ENCODE measurements at places on chromosomes 16 and 17.

GRCh38 chr17:14014657-14015056 lies 54.6 kb upstream of the COX10 start:
- H3K27ac ChIP-seq, result no peak overlapping the region
- H3K27me3 ChIP-seq, result peaks cover 3% of the 10 kb centered on the region
- H3K4me1 ChIP-seq, result no peaks in the 10 kb centered on the region
- DNase-seq, result no peak

GRCh38 chr17:41480136-41480535 lies 815 bp downstream of the KRT35 start:
- H3K4me3 ChIP-seq, result no peak overlapping the region
- no peak for DNase-seq
- no peaks in the 10 kb centered on the region for H3K36me3 ChIP-seq
- H3K27ac ChIP-seq, result no peak overlapping the region

GRCh38 chr17:64328036-64328858 lies 62.4 kb downstream of the PECAM1 start:
- H3K27me3 ChIP-seq, result no peaks in the 10 kb centered on the region
- no peak overlapping the region for H3K4me3 ChIP-seq
- DNase-seq, result no peak
- H3K4me1 ChIP-seq, result peaks cover 35% of the 10 kb centered on the region
- H3K27ac ChIP-seq, result no peak overlapping the region
- no peaks in the 10 kb centered on the region for H3K36me3 ChIP-seq

- no peaks in the 10 kb centered on the region for H3K27me3 ChIP-seq
- peak overlapping the region; percentile 84 for H3K4me3 ChIP-seq
- H3K27ac ChIP-seq, result peak overlapping the region; percentile 91
- no peaks in the 10 kb centered on the region for H3K36me3 ChIP-seq
- DNase-seq, result no peak
Measured at GRCh38 chr16:20676837-20677236, 20.6 kb downstream of the ACSM1 start.

- peaks cover 3% of the 10 kb centered on the region for H3K36me3 ChIP-seq
- peak overlapping the region; percentile 98 for H3K27ac ChIP-seq
- peak overlapping the region; percentile 91 for H3K4me3 ChIP-seq
- peaks cover 82% of the 10 kb centered on the region for H3K4me1 ChIP-seq
Measured at GRCh38 chr17:68248199-68248825, 469 bp downstream of the AMZ2 start.

DNA sequence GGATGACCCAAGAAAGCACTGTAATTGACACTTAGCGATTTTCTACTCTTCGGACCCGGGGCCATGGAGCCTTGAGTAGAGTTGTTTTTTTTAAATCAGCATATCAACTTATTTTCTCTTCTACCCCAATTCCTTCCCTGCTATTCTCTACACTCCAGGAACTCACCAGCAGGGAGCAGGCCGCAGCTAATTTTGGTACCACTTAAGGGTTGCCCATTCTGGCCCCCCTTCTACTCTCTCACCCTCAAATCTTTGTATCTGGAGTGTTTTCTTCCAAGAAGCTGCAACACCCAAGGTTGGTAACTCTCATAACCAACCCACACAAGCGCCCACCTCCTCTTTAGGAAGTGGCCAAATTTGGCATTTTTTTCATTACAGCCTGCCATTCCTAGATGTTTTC lies 5.5 kb upstream of the ERAL1 start:
- H3K27me3 ChIP-seq, result no peaks in the 10 kb centered on the region
- no peaks in the 10 kb centered on the region for H3K36me3 ChIP-seq
- H3K4me1 ChIP-seq, result peaks cover 2% of the 10 kb centered on the region
- H3K4me3 ChIP-seq, result no peak overlapping the region
- H3K27ac ChIP-seq, result no peak overlapping the region

DNA sequence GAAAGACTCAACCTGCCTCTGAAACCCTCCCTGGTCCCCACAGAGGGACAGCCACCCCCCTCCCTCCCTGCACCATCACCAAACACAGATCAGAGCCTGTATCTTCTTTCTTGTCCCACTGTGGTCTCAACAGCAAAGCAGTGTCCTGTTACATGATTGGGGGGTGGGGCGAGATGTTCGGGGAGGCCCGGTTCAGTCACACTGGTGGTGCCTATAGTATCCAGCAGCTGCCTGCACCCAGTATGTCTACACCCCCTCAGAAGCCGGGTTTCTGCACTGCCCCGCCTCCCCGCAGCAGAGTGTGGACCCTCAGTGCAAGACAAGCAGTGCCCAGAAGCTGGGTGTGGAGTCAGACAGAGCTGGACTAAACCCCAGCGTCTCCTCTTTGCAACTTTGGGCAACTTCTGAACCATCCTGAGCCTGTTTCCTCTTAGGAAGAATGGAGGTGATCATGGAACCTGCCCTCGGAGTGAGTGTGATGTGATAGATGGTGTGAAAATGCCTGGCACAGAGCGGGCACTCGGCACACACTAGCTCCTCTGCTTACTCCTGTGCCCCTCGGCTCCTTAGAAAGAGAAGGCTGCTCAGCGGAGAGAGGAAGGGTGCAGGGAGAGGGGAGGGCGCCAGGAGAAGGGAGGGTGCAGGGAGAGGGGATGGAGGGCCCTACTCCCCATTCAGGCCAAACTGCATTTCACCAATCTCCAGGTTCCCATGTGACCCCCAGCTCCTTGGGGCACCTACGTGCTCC lies 84.0 kb upstream of the TNRC6C start:
- peaks cover 11% of the 10 kb centered on the region for H3K36me3 ChIP-seq
- H3K27ac ChIP-seq, result no peak overlapping the region
- no peak overlapping the region for H3K4me3 ChIP-seq
- H3K4me1 ChIP-seq, result peaks cover 63% of the 10 kb centered on the region
- H3K27me3 ChIP-seq, result peaks cover 6% of the 10 kb centered on the region
- no peak for DNase-seq

DNA sequence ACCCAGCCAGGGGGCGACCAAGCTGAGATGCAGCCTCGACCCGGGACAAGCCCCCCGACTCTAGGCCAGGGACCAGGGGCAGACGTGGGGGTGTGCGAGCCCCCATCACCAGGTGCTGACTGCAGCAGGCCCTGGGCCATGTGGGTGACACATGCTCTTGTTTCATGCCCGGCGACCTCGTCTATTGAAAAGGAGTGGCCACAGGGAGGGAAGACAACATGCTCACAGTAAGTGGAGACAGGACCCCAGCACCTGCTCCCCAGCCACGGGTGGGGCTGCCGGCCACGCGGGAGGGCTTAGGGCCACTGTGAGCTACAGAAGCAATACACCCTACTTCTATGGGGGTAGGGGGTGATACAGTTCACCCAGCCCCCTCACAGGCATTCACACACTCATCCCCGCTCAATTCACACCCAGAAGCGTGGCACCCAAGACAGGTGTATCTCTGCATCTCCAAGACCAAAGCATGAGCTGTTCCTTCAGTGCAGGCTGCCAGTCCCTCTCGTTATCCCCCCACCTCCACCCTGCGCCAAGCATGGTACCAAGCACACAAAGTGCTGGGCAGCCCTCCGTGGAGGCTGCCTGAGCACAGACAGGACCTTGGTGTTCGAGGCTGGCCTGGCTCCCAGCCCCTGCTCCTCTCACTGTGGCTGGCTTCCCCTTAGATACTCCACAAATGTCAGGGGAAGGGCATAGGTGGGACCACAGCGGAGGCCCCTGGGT lies 13.6 kb downstream of the VASN start:
- no peak overlapping the region for H3K4me3 ChIP-seq
- DNase-seq, result no peak
- H3K27me3 ChIP-seq, result peaks cover 8% of the 10 kb centered on the region
- no peak overlapping the region for H3K27ac ChIP-seq
- peaks cover 8% of the 10 kb centered on the region for H3K36me3 ChIP-seq
- no peaks in the 10 kb centered on the region for H3K4me1 ChIP-seq

DNA sequence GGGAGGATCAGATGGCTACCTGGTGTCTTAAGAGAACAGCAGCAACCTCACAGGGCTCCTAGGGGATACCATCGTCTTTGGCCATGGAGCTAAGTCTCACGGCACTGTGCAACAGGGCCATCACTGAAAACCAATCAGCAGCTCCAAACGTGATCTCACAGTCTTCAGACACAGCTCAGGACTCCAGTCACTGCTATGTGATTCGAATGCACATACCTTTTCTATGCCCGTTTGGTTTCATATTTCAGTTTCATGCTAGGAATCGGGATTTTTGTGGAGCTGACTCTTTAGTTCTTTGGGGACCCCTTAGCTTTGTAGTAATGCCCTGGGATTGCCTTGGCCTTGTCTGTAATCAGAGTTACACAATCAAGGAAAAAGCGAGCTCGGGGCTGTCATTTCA lies 162.8 kb upstream of the CDH11 start:
- H3K36me3 ChIP-seq, result no peaks in the 10 kb centered on the region
- peaks cover 2% of the 10 kb centered on the region for H3K27me3 ChIP-seq
- no peak overlapping the region for H3K4me3 ChIP-seq

DNA sequence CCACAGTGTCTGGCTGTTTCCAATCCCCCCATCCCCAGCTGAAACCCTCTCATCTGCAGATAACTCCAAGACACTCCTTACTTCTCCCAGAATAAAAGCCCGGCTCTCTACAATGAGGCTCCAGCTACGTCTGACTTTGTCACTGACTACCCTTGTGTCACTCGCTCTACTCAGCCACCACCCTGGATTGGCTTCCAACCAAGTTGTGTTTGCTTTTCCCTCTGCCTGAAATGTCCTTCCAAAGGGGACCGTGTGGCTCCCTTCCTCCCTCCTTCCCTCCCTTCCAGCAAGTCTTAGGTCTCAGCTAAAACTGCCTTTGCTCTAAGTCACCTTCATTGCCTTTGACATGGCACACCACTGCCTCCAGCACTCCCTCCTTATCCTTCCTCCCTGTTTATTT lies 42.8 kb downstream of the CDH1 start:
- H3K27me3 ChIP-seq, result peaks cover 21% of the 10 kb centered on the region
- peaks cover 3% of the 10 kb centered on the region for H3K36me3 ChIP-seq
- peaks cover 7% of the 10 kb centered on the region for H3K4me1 ChIP-seq
- H3K4me3 ChIP-seq, result no peak overlapping the region

DNA sequence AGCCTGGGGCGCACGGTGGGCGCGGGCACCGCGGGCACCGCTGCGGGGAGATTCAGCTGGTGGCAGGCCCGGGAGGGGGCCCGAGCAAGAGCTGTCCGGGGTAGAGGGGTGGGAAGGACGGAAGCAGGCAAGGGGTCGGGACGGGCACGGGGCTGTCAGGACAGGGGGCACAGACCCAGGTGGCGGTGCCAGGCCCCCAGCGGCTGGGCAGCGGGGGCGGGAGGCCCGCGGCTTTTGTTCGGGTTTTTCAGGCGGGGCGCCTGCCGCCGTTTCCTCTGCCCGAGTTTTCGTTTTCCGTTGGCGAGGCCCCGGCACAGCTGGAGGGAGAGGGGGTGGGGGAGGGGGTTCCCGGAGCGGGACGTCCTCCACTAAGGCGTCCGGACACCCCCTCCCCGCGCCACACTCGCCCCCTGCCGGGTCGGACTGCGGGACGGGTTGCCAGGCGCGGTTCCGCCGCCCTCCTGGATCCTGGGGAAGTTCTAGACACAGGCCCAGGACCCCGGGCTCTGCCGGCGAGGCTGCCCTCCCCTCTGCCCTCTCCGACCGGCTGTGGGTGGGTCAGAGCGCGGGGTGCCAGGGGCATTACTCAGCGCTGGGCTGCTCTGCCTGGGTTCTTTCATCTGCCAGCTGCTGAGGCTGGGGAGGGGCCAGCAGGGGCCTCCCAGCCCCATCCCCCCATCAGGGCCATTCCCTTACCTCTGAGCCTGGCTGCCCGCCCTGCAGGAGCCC lies 543 bp downstream of the ARHGAP23 start:
- H3K4me1 ChIP-seq, result peaks cover 14% of the 10 kb centered on the region
- H3K36me3 ChIP-seq, result no peaks in the 10 kb centered on the region
- H3K27ac ChIP-seq, result no peak overlapping the region
- H3K4me3 ChIP-seq, result peak overlapping the region; percentile 72
- no peak for DNase-seq
- peaks cover 5% of the 10 kb centered on the region for H3K27me3 ChIP-seq

GRCh38 chr16:65429504-65430181 lies 307.8 kb upstream of the CDH11 start:
- H3K36me3 ChIP-seq, result no peaks in the 10 kb centered on the region
- H3K27me3 ChIP-seq, result no peaks in the 10 kb centered on the region
- DNase-seq, result no peak
- H3K4me3 ChIP-seq, result no peak overlapping the region
- H3K27ac ChIP-seq, result no peak overlapping the region

- no peaks in the 10 kb centered on the region for H3K36me3 ChIP-seq
- H3K4me3 ChIP-seq, result no peak overlapping the region
- no peaks in the 10 kb centered on the region for H3K27me3 ChIP-seq
- DNase-seq, result no peak
- H3K4me1 ChIP-seq, result no peaks in the 10 kb centered on the region
- H3K27ac ChIP-seq, result no peak overlapping the region
Measured at GRCh38 chr17:69858460-69858859, 216.6 kb upstream of the KCNJ16 start.

DNA sequence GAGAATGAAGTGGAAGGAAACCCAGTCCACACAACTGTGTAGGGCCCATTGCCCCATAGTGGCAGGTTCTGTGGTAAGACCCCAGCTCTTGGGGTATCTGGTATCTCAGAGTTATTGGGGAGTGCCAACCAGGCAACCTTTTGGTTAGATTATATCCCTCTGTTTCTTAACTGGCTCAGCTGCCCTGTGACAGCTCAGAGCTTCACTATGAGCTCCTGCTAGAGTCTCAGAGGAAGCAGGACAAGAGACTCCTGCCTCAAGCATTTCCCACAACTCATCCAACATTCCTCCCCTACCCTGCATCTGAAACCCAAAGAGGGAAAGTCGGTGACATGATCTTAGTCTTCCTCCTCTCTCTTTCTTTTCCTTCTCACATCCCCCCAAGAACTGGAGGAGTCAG lies 292.3 kb downstream of the SHISA9 start:
- no peaks in the 10 kb centered on the region for H3K36me3 ChIP-seq
- H3K27ac ChIP-seq, result no peak overlapping the region
- H3K4me1 ChIP-seq, result no peaks in the 10 kb centered on the region

- no peak overlapping the region for H3K4me3 ChIP-seq
- no peak overlapping the region for H3K27ac ChIP-seq
- DNase-seq, result no peak
- H3K36me3 ChIP-seq, result peaks cover 19% of the 10 kb centered on the region
Measured at GRCh38 chr17:627051-627450, 87.6 kb downstream of the VPS53 start.

GRCh38 chr17:44247440-44247841 lies 20.5 kb downstream of the SLC4A1 start:
- H3K4me3 ChIP-seq, result no peak overlapping the region
- DNase-seq, result no peak
- H3K36me3 ChIP-seq, result no peaks in the 10 kb centered on the region
- peaks cover 44% of the 10 kb centered on the region for H3K4me1 ChIP-seq
- H3K27ac ChIP-seq, result peak overlapping the region; percentile 76
- peaks cover 10% of the 10 kb centered on the region for H3K27me3 ChIP-seq

DNA sequence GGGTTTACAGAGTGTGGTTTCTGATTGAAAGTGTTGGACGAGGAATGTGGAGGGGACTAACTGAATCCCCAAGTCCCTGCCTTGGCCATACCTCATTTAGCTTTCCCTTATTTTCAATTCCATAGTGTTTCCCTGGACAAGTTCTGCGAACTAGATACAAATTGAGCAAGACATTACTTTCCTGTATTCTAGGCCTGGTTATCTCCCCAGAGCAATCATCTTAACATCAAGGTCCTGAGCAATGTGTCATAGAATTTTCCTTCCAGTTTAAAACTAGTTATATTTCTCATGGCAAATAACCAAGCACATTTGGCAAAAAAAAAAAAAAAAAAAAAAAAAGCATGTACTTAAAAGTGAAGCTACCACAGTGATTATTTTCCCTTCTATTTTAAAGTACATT lies 330.1 kb downstream of the CDH11 start:
- no peak for DNase-seq
- H3K4me1 ChIP-seq, result no peaks in the 10 kb centered on the region
- no peaks in the 10 kb centered on the region for H3K27me3 ChIP-seq
- H3K27ac ChIP-seq, result no peak overlapping the region
- no peak overlapping the region for H3K4me3 ChIP-seq

GRCh38 chr16:28205117-28205899 lies 6.5 kb downstream of the XPO6 start:
- H3K27me3 ChIP-seq, result no peaks in the 10 kb centered on the region
- no peak overlapping the region for H3K4me3 ChIP-seq
- no peak overlapping the region for H3K27ac ChIP-seq
- DNase-seq, result no peak
- H3K36me3 ChIP-seq, result peaks cover 27% of the 10 kb centered on the region
- peaks cover 36% of the 10 kb centered on the region for H3K4me1 ChIP-seq

Measured in immature natural killer cell (primary cell).